Ureter (tissue), 1 donor: ENCODE measurements at places on chromosomes 5 and 9. TPM values are rescaled to one million over a fixed set of nuclear protein-coding genes. Genes with fewer than 3 reads are reported as not detected.

The SPATA31A3 gene
- total RNA-seq = not detected

The ALDH1A1 gene
- 18.7 TPM for total RNA-seq

The LCN15 gene
- not detected for total RNA-seq

The FCN2 gene
- 0.49 TPM for total RNA-seq

GRCh38 chr5:134077926-134078580, 36.4 kb upstream of the TCF7 start:
- DNase-seq = no peak

DNA sequence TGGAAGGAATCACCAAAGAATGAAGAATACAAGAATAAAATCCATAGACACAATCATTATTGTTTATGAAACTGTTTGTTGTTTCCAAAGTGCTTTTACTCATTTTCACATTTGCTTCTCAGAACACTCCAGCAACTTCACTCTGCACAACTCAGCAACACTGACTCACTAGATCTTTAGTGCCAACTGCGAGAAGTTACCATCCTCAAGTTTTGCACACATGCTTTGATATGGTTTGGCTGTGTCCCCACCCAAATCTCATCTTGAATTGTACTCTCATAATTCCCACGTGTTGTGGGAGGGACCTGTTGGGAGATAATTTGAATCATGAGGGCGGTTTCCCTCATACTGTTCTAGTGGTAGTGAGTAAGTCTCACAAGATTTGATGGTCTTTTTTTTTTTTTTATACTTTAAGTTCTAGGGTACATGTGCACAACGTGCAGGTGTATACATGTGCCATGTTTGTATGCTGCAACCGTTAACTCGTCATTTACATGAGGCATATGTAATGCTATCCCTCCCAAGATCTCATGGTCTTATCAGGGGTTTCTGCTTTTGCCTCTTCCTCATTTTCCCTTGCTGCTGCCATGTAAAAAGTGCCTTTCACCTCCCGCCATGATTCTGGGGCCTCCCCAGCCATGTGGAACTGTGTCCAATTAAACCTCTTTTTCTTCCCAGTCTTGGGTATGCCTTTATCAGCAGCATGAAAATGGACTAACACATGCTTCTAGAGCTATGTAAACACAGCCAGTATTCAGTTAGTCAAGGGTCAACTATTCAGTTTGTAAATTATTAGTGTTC, 36.9 kb downstream of the CLINT1 start:
- DNase-seq = no peak

DNA sequence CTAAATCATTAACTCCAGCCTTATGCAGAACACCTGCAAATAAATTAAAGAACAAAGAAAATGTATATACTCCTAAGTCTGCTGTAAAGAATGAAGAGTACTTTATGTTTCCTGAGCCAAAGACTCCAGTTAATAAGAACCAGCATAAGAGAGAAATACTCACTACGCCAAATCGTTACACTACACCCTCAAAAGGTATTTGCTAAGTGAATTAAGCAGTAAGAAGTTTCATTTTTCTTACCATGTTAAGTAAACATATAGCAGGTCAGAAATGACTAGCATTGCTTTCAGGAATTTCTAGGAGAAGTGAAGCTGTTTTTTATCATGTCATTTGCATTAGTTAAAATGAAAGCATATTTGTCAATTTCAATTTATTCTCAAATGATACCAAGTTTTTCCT, 92.7 kb downstream of the MELK start:
- no peak for DNase-seq

DNA sequence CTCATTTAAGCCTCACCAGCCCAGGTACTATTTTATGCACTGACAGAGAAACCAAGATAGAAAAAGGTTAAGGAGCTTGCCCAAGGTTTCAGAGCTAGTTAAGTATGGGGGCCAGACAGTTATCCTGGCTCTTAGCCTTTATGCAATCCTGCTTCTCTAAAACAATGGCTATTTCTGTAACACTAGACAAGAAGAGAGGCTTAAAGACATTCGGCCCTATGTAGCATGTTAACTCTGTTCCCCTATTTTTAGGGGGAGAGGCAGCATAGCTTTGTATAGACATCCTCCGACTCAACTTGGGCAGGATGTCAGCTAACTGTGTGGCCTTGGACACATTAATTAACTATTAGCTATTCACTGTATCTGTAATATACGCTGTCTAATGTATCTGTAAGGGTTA, 54.6 kb downstream of the LHFPL2 start:
- DNase-seq = no peak

DNA sequence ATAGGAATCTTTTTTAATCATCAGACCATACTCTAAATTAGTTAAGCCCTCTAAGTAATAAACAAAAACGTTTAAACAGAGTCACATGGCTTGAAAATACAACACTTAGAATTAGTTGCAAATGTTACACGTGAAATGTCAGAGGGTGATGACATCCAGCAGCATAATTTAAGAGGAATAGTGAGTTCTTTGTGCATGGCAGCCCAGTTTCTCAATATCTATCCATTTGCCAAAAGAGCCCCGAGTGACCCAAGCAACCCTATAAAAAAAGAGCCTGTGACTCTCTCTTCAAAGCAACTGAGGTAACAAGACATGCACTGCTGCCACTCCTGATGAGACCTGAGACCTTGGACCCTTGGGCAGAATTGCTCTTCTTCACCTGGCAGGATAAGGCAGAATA, 96.9 kb upstream of the RASA1 start:
- DNase-seq = no peak

GRCh38 chr9:114065304-114065703, 12.8 kb downstream of the AMBP start:
- DNase-seq = no peak

DNA sequence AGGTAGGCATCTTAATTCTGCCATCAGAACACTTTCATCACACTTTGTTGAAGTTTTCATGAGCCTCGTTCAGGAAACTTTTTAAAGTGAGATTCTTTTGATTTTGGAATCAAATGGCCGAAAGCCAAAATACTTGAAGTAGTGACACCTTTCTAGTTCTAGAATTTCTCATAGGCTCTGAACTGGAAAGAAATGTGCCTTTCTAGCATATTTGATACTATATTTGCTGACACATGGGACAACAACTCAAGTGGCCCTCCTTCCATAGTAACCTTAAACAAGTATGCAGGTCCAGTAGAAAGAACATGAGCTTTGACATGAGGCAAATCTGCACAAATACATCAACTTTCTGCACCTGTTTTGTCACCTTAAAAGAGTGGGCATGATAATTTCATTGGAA, 22.0 kb upstream of the DMRTA1 start:
- DNase-seq = no peak
